ENCODE measurements at places on chromosomes 12 and 14. TPM values are rescaled to one million over a fixed set of nuclear protein-coding genes. Genes with fewer than 3 reads are reported as not detected.
A peak's percentile ranks its signal among the peaks of the same experiment; 100 is the strongest.

SLC38A4 gene
- 1.3 TPM for total RNA-seq

ZNF84 gene
- total RNA-seq = 22.2 TPM

KRT72 gene
- not detected for total RNA-seq

TEX22 gene
- total RNA-seq = 0.57 TPM

MUCL1 gene
- not detected for total RNA-seq

GRCh38 chr12:110742096-110742717, 484 bp downstream of the PPP1CC start:
- H3K36me3 ChIP-seq = no peaks in the 10 kb centered on the region
- H3K27ac ChIP-seq = peak overlapping the region; percentile 84
- peak overlapping the region; percentile 98 for H3K4me3 ChIP-seq
- H3K4me1 ChIP-seq = peaks cover 8% of the 10 kb centered on the region
- DNase-seq = no peak
- no peaks in the 10 kb centered on the region for H3K27me3 ChIP-seq

DNA sequence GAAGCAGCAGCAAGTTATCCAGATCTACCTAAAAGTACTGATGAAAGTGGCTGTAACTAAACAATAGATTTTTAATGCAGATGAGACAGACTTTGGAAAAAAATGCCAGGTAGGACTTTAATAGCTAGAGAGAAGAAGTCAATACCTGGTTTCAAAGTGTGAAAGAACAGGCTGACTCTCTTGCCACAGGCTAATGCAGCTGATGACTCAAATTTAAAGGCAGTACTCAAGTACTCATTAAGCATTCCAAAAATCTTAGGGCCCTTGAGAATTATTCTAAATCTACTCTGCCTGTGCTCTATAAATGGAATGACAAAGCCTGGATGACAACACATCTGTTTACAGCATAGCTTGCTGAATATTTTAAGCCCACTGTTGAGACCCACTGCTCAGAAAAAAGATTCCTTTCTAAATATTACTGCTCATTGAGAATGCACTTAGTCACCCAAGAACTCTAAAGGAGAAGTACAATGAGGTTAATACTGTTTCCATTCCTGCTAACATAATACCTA, 68.6 kb upstream of the SYT1 start:
- H3K4me3 ChIP-seq = no peak overlapping the region
- no peaks in the 10 kb centered on the region for H3K27me3 ChIP-seq
- H3K27ac ChIP-seq = no peak overlapping the region
- no peaks in the 10 kb centered on the region for H3K36me3 ChIP-seq

GRCh38 chr12:63904653-63905052, 60.2 kb downstream of the SRGAP1 start:
- no peaks in the 10 kb centered on the region for H3K27me3 ChIP-seq
- no peak for DNase-seq

GRCh38 chr12:101858361-101858760, 19.0 kb upstream of the DRAM1 start:
- no peaks in the 10 kb centered on the region for H3K4me1 ChIP-seq
- no peak overlapping the region for H3K27ac ChIP-seq
- no peaks in the 10 kb centered on the region for H3K27me3 ChIP-seq
- no peaks in the 10 kb centered on the region for H3K36me3 ChIP-seq
- DNase-seq = no peak

- no peaks in the 10 kb centered on the region for H3K27me3 ChIP-seq
- no peaks in the 10 kb centered on the region for H3K4me1 ChIP-seq
- peak overlapping the region; percentile 26 for H3K27ac ChIP-seq
- H3K4me3 ChIP-seq = no peak overlapping the region
Measured at GRCh38 chr12:46461459-46461858, 88.9 kb upstream of the SLC38A2 start.

DNA sequence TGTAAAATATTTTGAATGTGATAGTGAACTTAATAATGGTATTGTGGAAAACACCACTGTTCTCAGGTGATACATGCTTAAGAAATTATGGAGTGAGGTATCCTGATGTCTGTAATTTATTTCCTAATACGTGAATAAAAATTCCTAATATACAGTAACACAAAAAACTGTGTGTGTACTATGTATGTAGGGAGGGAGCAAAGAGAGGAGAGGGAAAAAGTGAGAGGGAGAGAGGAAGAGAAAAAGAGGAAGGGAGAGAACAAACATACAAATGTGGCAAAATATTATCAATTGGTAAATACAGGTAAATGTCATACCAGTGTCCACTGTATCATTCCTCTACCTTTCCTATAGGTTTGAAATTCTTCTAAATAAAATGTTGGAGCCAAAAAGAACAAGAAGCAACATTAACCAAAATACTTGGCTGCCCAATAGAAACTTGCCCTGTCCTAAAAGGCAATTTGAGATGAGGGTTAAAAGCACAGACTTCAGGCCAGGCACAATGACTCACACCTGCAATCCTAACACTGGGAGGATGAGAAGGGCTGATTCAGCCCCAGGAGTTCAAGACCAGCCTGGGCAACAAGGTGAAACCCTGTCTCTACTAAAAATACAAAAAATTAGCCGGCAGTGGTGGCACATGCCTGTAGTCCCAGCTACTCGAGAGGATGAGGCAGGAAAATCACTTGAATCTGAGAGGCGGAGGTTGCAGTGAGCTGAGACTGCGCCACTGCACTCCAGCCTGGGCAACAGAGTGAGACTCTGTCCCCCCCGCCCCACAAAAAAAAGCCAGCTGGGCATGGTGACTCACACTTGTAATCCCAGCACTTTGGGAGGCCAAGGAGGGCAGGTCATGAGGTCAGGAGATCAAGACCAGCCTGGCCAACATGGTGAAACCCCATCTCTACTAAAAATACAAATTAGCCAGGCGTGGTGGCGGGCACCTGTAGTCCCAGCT, 14.5 kb downstream of the R3HDM2 start:
- no peak for DNase-seq
- H3K27me3 ChIP-seq = no peaks in the 10 kb centered on the region
- H3K4me1 ChIP-seq = no peaks in the 10 kb centered on the region
- no peak overlapping the region for H3K27ac ChIP-seq
- no peak overlapping the region for H3K4me3 ChIP-seq
- no peaks in the 10 kb centered on the region for H3K36me3 ChIP-seq

DNA sequence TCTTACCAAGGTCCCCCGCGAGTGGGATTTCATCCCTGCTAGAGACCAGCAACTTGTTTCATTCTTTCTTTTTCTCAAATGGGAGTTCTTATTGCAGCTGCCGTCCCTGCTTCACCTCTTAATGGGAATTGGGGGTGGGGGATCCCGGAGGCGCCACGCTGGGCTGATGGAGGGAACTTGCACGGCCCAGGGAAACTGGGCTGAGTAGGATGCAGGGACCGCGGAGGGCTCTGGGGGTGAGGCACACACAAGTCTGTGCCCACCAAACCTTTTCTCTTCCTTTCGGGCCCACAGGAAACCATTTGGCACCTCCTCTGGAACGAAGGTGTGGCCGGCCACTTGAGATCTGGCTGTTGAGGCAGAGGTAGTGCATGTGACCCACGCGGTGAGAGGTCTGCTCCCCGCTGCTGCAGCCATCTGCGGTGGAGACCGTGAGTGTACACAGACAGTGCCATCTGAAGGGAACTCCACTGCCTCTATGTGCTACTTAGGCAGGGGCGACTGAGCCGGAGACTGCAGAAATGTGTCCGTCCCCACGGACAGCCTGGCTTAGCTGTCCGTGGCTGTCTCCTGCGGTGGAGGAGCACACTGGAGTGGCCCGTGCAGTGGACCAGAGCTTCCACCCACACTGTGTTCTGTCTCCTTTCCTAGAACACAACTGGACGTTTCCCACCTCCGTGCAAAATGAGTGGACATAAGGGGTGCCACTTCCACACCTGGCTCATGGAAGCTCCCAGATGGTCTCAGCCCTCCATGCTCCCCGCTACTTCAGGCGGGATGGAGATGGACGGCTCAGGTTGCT, 42.1 kb upstream of the TESC start:
- no peaks in the 10 kb centered on the region for H3K36me3 ChIP-seq
- no peak overlapping the region for H3K4me3 ChIP-seq
- no peaks in the 10 kb centered on the region for H3K27me3 ChIP-seq

- H3K4me3 ChIP-seq = no peak overlapping the region
- no peaks in the 10 kb centered on the region for H3K27me3 ChIP-seq
- DNase-seq = no peak
- no peaks in the 10 kb centered on the region for H3K36me3 ChIP-seq
- no peak overlapping the region for H3K27ac ChIP-seq
- no peaks in the 10 kb centered on the region for H3K4me1 ChIP-seq
Measured at GRCh38 chr14:56247495-56248200, 129.4 kb downstream of the PELI2 start.

DNA sequence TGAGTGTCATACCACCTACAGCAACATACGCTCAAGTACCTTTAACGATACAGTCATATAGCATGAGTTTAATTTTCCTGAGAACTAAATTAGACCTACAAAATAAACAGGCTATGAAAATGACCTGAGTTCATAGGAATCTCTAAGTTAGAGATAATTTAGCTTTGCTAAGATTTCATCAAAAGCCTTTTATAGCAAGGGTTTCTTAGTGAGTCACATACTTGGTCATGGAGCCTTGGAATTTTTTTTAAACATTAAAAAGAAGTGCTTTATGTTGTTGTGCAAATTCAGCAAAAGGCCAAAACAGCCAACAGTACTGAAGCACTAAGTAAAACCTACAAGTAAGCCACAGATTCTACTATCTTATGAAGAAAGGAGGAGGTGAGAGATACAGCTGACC, 93.6 kb upstream of the FERMT2 start:
- no peak for DNase-seq
- no peaks in the 10 kb centered on the region for H3K4me1 ChIP-seq
- H3K36me3 ChIP-seq = no peaks in the 10 kb centered on the region
- no peak overlapping the region for H3K4me3 ChIP-seq
- H3K27me3 ChIP-seq = no peaks in the 10 kb centered on the region

GRCh38 chr12:90816353-90817089, 138.5 kb downstream of the CCER1 start:
- H3K27me3 ChIP-seq = no peaks in the 10 kb centered on the region
- no peak overlapping the region for H3K27ac ChIP-seq
- H3K36me3 ChIP-seq = no peaks in the 10 kb centered on the region

GRCh38 chr14:80535171-80535570, 323.9 kb upstream of the DIO2 start:
- no peak overlapping the region for H3K4me3 ChIP-seq
- H3K36me3 ChIP-seq = no peaks in the 10 kb centered on the region
- H3K27ac ChIP-seq = no peak overlapping the region

GRCh38 chr12:130301559-130301958, 36.1 kb upstream of the PIWIL1 start:
- no peak overlapping the region for H3K27ac ChIP-seq
- no peak for DNase-seq
- no peaks in the 10 kb centered on the region for H3K4me1 ChIP-seq
- no peak overlapping the region for H3K4me3 ChIP-seq
- no peaks in the 10 kb centered on the region for H3K27me3 ChIP-seq

DNA sequence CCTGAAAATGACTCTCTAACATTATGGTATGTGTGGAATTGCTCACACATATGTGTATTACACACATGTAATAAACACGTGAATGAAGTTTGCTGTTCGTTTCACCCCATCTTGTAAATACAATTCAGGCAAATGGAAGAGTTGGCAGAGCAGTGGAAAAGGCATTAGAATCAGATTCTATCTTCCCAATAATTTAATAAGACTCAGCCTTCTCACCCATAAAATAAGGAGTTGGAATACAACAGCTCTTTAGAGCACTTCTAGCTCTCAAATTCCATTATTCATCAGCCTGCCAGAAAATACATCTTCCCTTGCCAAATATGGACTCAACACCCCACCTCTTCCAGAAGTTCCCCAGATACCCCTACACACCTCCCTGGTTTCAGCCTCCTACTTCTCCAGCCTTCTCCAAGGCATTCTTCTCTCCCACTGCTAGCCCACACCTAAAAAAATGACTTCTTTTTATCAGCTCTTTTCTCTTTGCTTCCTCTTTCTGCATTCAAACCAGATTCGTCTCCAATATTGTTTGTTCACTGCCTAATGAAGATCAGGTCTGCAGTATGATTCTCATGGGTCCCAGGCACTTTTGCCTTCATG, 66.2 kb upstream of the DYRK2 start:
- no peaks in the 10 kb centered on the region for H3K4me1 ChIP-seq
- no peaks in the 10 kb centered on the region for H3K27me3 ChIP-seq
- H3K4me3 ChIP-seq = no peak overlapping the region
- no peak overlapping the region for H3K27ac ChIP-seq

GRCh38 chr12:50411051-50411660, 10.5 kb downstream of the LARP4 start:
- no peak for DNase-seq
- H3K27ac ChIP-seq = no peak overlapping the region
- H3K36me3 ChIP-seq = no peaks in the 10 kb centered on the region
- no peaks in the 10 kb centered on the region for H3K27me3 ChIP-seq
- H3K4me1 ChIP-seq = no peaks in the 10 kb centered on the region

DNA sequence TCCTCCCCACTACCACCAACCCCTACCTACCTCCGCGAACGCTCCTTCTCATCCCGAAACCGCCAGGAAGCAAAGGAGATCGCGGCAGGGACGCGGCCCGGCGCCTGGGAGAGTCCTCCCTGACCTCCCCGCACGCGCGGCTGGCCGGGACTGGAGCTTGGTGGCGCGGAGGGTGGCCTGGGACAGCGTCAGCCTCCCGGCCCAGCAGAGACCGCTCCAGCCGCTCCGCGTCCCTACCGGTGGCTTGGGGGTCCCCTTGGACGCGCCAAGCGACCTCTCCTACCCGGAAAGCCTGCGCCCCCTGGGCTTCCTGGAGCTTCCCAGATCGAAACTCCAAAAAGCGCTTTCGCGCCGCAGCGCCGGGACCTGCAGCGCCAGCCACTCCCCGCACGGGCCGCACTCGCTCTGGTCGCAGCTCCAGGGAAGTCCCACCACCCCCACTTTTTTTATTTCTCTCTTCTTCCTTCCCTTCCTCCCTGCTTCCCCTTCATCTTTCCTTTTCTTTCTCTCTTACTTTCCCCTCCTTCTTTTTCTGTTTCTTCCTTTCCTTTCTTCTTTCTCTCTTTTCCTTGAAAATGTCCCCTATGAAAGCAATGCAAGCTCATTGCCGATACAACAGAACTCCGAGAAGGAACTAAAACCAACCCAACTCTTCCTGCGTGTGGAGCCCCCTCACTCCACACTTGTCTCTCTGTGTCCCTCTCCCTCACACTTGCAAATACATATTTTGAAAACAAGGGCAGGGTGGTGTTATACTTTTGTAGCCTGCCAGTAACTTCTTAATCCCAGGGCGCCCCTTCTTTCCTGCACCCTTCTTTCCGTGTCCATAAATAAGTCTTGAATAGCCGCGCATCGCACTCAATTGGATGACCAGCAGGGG, 3.8 kb downstream of the DIO3 start:
- H3K4me1 ChIP-seq = no peaks in the 10 kb centered on the region
- no peak for DNase-seq
- no peak overlapping the region for H3K4me3 ChIP-seq

- H3K4me1 ChIP-seq = no peaks in the 10 kb centered on the region
- H3K27ac ChIP-seq = no peak overlapping the region
- H3K27me3 ChIP-seq = no peaks in the 10 kb centered on the region
- no peak overlapping the region for H3K4me3 ChIP-seq
- no peaks in the 10 kb centered on the region for H3K36me3 ChIP-seq
Measured at GRCh38 chr14:35858521-35859209, 32.5 kb downstream of the BRMS1L start.

GRCh38 chr12:60689137-60689536, 1093.3 kb downstream of the SLC16A7 start:
- H3K27me3 ChIP-seq = no peaks in the 10 kb centered on the region
- H3K4me3 ChIP-seq = no peak overlapping the region
- no peaks in the 10 kb centered on the region for H3K36me3 ChIP-seq

All from prostate gland (tissue), 2 donors.